ENCODE measurements at places on chromosomes 1 and 21.

- no peak for DNase-seq
These were observed 104.9 kb downstream of the CNIH3 start for GRCh38 chr1:224721000-224721399.

GRCh38 chr21:44714905-44715304 is 3.5 kb upstream of the TSPEAR start:
- no peak for DNase-seq

DNA sequence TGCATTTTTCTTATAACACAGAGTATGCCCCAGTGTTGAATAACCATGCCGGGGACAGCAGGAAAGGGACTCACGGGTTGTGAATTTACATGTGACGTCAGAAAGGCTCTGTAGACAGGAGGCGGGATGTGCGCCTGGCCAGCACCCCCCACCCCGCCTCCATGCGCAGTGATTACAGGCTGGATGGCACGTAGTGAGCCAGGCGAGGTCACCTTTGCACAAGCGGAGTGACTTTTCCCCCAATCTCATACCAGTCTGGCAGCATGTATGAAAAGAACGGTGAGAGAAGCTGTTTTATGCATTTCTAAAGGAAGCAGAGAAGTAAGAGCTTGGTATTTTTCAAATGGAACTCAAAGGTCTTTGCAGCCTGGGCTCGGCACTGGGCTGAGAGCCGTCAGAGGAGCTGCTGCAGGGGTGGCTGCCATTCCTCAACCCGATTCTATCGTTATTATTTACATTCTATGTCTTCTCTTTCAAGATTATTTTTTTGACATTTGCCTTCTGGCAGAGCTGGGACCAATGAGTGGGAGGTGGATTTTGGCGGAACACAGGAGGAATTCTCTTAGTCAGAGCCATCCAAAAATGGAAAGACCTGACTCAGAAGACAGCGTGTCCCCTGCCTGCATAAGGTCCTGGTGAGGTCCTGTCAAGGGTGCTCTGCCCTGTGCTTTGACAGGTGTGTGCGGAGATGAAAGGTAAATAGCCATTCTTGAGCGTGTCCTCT is 115.6 kb upstream of the SLC45A1 start:
- no peak for DNase-seq

GRCh38 chr1:157155658-157156057 is 17.5 kb upstream of the ETV3 start:
- no peak for DNase-seq

- no peak for DNase-seq
These were observed 1186.6 kb downstream of the MRPL39 start for GRCh38 chr21:24420689-24421088.

- peak; percentile 41 for DNase-seq
These were observed at the start of gene CD244 for GRCh38 chr1:160862203-160863060. CD244 (minus strand) TSS chr1:160862887; CDS start chr1:160862677, 210 bp downstream.

DNA sequence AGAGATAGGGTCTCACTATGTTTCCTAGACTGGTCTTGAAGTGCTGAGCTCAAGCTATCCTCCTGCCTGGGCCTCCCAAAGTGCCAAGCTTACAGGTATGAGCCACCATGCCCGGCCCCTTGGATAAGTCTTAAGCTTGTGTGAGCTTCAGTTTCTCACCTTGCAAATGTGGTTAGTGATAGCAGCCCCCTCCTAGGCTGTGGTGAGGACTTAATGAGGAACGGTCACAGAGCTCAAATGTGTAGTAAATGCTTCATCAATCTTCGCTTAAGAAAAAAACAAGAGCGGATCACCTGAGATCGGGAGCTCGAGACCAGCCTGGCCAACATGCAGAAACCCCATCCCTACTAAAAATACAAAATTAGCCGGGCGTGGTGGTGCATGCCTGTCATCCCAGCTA is 3.0 kb downstream of the CNR2 start:
- DNase-seq = no peak

- no peak for DNase-seq
These were observed at the start of gene CAMTA1 for GRCh38 chr1:6785318-6785727. CAMTA1 (plus strand) TSS chr1:6785454; CDS start chr1:6785531, 77 bp downstream.

DNA sequence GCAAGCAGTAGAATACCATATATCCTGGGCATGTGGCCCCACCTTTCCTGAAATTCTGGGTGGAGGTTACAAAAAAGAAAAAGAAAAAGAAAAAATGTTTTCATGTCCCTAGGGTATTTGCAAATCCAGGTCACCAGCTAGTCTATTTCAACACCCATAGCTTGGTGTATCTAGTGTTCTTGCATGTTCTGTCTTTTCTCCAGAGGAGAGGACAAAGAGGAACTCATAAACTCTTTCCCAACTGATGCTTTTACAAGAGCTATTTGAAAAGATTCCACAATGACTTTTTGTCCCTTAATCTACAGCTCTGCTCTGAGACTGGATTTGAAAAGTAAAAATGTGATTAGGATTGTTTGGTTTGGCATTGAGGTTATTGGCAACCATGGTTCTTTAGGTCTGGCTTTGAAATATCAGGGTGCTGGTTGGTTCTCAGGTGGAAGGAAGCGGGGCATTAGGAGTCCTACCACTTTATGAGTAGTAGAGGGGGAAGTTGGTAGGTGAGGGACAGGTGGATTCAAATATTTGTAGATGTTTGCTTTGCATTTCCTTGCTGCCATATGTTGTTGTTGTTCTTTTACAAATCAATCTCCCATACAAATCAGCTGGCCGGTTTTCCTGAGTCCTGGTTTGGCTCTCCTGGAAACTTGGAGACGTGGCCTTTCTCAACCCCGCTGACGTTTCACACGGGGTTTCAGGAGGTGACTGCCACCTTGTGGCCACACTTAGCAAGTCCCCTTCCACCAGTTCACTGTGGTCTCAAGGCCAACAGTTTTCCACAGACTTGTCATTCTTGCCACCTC is 126.7 kb upstream of the KIAA0040 start:
- DNase-seq = peak; percentile 74

DNA sequence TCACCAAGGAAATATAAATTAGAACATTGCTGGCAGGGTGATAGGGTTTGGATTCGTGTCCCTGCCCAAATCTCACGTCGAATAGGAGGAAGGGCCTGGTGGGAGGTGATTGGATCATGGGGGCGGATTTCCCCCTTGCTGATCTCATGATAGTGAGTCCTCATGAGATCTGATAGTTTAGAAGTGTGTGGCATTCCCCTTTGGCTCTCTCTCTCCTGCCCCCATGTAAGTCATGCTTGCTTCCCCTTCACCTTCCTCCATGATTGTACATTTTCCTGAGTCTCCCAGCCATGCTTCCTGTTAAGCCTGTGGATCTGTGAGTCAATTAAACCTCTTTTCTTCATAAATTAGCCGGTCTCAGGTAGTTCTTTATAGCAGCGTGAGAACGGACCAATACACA is 60.6 kb downstream of the VPS26C start:
- DNase-seq = no peak

DNA sequence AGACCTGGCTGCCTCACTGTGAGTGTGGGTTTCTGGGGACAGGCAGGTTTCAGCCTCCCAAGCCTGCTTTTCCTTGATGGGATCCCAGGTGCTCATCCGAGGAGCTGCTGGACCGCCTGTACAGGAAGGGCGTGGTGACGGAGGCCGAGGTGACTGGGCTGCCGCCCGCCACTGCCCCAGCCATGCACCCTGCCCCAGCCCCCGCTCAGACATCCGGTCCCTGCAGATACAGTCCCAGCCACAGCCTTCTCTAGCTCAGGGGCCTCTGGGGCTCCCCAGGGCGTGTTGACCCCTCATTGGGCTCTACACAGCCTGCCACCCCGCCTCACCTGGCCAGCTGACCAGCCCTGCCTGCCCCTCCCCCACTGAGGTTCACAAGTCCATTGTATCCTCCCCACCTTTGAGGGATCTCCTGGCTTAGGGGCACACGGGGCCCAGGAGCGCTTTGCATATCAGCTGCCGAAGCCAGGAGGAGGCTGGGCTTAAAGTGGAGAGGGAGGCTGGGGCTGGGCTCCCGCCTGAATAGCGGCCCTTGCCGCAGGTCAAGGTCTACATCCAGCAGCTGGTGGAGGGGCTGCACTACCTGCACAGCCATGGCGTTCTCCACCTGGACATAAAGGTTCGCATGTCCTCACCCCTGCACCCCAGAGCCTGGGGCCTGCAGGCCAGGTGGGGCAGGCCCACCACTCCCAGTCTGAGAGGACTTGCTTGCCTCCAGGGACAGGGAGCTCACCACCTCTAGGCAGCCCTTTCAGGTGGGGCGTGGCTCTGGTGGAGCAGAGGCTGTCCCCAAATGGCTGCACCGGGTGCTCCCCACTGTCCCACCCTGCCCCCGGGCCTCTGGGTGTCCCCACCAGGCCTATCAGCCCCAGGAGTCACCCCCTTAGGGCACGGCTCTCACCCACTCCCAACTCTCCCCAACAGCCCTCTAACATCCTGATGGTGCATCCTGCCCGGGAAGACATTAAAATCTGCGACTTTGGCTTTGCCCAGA is 38.5 kb downstream of the TRIM11 start:
- no peak for DNase-seq

GRCh38 chr1:48869116-48869893 is 92.6 kb upstream of the BEND5 start:
- no peak for DNase-seq

- peak; percentile 47 for DNase-seq
These were observed 1.0 kb downstream of the NCDN start for GRCh38 chr1:35558374-35559316.

- no peak for DNase-seq
These were observed 26.1 kb upstream of the LRRC47 start for GRCh38 chr1:3822421-3822820.

DNA sequence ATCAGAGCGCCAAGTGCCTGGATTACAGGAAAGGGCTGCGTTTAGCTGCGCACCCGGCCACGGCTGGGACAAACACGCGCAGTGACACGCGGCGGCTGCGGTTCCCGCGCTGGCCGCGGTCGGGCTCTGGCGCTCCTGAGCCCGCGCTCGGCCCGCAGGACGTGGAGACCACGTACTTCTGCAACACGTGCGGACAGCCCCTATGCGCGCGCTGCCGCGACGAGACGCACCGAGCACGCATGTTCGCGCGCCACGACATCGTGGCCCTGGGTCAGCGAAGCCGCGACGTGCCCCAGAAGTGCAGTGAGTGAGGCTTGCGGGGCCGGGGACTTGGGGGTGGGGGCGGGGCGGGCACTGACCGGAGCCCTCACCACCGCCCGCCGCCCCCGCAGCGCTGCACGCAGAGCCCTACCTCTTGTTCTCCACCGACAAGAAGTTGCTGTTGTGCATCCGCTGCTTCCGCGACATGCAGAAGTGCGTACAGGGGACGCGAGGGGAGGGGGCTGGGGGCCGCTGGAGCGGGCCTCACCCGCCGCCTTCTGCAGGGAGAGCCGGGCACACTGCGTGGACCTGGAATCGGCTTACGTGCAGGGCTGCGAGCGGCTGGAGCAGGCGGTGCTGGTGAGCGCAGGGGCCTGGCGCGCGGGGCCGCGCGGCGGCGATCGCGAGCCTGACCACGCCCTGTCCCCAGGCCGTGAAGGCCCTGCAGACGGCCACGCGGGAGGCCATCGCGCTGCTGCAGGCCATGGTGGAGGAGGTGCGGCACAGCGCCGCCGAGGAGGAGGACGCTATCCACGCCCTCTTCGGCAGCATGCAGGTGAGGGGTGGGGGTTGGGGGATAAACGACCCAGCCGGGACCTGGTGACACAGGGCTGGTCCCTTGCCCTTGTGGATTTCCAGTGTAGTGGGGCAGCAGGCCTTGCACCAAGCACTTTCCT is 3.1 kb downstream of the RNF207 start:
- DNase-seq = peak; percentile 35

GRCh38 chr1:17335821-17336710 is 28.1 kb downstream of the PADI4 start:
- peak; percentile 56 for DNase-seq

GRCh38 chr1:53627666-53628065 is 111.3 kb downstream of the GLIS1 start:
- no peak for DNase-seq

DNA sequence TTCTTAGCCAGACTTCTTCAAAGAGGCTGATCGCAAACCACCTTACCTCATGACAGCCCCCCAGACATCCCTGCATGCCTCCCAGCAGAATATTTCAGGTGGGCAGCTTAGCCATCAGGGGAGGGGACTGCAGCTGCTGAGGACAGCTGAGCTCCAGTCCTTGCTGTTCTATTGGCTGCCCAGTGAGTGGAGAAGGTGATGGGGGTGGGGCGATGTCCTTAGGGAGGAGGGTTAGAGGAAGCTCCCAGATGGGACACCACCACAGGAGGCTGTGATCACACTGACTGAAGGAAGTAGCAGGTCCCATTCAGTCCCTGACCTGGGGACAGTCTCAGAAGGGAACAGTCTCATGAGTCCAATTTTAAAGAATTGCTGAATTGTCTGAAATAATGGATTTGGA is 38.3 kb downstream of the GJA5 start:
- no peak for DNase-seq

- no peak for DNase-seq
These were observed 6.1 kb downstream of the MYBPHL start for GRCh38 chr1:109300650-109301151.

DNA sequence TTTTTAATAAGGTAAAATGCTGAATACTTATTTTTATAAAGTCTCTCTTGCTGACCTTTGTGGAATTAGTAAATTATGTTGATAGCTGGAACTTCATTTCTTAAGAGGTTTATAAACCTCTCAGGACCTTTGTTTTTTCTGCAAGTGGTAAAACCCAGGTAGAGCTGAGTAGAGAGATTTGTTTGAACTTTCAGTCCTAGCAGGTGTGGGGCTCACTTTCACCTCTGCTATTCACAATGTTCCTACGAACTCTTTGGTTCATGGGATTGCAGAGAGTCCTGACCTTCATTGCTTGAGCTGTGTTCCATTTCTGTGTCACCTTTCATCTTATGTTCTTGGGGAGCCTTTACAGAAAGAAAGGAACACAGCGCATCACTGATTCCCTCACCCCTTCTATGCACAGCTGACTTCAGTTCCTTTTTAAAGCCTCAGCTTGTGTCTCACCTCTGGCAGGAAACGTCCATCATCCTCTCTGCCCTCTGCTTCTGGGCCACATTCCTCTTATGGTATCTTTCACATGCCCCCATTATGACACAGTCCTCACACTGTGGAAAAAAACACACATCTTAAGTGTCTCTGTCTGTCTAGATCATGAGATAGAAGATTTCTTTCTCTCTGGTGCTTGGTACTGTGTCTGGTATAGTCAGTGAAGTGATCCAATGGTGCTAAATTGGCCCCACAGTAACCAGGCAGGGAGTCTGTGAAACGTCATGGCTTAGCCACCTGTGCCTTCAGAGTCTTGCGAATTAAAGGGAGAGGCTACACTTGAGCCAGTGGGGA is 262.5 kb upstream of the B3GALT2 start:
- no peak for DNase-seq

DNA sequence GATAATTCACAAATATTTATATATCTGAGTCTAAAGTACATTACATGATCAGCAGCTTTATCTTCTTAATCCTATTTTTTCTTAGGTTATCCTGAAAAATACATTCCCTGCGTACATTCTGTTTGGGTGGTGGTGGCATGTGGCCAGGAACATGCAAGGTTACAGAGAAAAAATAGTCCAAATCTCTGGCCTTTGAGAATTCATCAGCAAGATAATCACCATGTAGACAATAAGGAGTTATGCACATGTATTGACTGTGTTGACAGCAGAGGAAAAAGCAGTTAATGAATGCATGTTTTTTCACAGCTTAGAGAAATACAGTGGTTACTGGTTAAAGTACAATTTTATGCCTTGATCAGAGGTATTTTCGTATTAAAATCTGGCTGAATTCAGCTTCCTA is 49.0 kb downstream of the ABCA4 start:
- DNase-seq = no peak
